Hindlimb muscle (tissue), 1 donor: ENCODE measurements at places on chromosomes 7 and 10.

DNA sequence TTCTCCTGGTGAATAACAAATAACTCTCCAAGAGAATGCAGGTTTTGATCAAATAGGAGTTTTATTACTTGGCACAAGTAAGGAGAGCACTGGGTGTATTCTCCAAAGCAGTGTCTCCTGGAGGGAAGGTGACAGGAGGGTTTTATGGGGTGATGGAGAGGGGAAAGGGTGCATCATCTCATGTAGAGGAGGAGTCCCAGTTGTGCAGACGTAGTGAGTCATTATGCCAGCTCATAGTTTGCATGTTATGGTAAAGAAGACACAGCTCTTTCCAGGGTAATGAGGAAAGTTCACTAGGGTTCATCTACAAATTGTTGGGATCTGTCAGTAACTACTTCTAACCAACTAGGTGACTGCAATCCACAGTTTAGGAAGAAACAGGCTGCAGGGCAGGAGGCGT, 347.9 kb upstream of the MEOX2 start:
- DNase-seq = no peak

DNA sequence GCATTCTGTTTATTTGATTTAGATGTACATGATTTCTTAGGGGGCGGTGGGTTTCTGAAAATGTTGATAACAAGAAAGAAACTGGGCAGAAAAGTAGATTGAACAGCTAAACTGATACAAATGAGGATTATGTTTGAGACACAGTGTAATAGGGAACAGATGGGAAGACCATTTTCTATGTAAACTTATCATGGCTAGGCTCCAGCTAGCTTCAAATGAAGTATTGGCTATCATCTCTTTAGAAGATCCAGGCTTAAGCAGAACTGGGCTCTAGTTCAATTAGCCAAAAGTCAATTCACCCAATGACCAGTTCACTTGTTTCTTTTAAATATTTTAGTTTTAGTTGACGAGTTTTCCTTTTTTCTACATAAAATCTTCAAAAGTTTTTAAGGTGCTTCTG, 639.5 kb downstream of the ANKRD7 start:
- DNase-seq = peak; percentile 11

- no peak for DNase-seq
Observed at GRCh38 chr7:31663072-31663471, 23.9 kb upstream of the PPP1R17 start.

DNA sequence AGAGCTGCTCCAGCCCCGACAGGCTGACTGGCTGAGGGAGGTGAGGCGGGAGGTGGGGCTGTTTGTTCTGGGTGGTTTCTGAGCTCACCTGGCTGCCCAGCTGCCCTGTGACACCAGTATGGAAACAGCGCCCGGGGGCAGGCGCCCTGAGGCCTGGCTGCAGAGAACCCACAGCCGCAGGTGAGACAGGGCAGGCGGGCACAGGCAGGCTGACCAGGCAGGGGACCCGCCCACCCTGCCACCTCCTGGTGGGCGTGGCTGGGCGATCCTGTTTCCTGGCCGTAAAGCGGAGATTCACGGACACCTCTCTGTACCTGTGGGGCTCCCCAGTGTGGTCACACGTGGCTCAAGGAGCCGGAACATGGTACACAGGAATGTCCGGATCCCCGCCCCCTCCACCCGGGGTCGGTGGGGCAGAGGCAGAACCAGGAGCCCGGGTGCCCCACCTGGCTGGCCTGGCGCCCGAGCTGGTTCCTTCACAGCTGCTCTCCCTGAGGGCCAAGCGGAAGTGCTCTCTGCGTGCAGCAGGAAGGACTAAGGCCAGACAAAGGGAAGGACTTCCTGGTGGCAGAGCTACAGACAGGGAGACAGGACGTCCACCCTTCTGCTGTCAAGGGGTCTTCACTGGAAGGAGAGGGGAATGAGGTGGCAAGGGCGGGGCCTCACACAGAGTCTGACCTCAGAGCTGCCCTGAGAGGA, 3.9 kb downstream of the MICALL2 start:
- DNase-seq = no peak
